ENCODE measurements at places on chromosomes 13 and 19.

- DNase-seq: no peak
Measured at GRCh38 chr19:40217934-40218890, at the start of gene TTC9B. Gene TTC9B, minus strand, starts transcription at chr19:40218384. Its CDS starts 3 bp downstream, at chr19:40218381.

DNA sequence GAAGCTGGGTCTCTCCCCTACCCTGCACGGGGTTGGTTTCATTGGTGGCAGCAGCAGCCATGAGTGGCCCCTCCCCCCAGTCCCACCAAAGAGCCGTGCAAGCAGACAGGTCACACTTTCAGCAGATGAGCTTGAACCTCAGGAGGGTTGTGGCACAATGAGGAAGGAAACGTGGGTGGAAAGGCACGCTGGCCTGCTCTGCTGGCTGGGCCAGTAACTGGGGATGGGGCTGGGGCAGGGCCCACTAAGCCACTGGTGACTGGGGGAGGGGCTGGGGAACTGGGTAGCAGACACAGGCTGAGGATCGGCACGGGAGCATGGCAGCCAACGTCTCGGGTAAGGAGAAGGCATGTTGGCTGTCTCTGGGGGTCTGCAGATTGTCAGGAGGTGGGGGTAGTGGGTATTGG lies at the start of gene P2RY11:
Gene P2RY11 (plus strand): TSS at position 289 of the 407 bp plus-strand sequence. CDS start 29 bp downstream, at position 318.
- no peak for DNase-seq

GRCh38 chr19:33236696-33237390 lies 11.2 kb upstream of the SLC7A10 start:
- no peak for DNase-seq

- DNase-seq: no peak
Measured at GRCh38 chr13:74336546-74336945, 202.3 kb upstream of the KLF12 start.

DNA sequence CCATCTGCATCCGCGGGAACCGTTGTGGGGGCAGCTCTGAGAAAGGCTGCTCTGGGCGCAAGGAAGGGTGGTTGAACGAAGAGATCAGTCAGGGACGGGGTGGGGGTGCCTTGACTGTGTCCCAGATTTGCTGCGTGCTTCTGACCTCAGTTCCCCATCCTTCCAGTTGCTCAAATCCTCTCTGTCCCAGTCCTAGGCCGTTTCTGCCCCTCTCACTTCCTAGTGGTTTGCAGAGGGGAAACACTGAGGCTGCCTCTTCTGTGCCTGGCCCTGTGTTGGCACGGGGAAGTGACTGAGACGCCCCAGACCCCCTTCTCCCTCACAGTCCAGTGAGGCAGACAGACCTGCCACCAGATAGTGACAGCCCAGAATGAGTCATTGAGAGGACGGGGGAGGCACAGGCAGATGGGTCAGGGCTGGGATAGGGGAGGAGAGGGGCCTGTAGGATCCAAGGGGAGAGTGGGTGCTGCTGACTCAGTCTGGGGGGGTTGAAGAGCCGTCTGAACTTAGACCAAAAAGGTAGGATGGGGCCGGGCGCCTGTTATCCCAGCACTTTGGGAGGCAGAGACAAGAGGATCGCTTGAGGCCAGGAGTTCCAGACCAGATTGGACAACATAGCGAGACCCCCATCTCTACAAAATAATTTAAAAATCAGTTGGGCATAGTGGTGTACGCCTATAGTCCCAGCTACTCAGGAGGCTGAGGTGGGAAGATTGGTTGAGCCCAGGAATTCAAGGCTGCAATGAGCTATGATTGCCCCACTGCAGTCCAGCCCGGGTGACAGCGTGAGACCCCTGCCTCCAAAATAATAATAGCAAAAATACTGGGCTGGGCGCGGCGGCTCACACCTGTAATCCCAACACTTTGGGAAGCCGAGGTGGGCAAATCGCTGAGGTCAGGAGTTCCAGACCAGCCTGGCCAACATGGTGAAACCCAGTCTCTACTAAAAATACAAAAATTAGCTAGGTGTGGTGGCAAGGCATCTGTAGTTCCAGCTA lies 26.5 kb downstream of the NUMBL start:
- DNase-seq: no peak

DNA sequence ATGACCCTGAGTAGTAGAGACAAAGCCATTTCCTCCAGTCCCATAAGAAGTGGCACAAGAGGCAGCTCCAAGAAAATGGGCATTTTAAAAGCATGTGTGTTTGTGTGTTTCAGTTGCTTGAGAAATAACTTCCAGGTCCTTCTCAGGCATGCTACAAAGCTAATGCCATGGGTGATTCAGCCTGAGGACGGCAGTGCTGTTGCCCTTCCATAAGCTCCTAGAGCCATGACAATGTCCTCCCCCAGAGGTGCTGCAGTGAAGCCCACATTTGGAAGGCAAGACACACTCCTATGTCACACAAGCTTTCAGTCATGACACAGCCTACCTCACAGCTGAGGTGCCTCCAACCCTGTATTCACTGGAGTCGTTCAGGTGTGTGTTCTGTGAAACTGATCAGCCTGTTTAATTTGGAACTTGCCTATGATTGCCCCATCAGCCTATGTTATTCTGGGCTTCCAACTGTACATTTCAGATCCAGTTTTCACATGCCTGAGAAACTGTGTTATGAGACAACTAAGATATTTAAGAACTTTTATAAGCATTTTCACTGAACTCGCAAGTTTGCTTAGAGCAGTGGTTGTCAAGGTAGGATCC lies 213.6 kb downstream of the FOXO1 start:
- DNase-seq: no peak

DNA sequence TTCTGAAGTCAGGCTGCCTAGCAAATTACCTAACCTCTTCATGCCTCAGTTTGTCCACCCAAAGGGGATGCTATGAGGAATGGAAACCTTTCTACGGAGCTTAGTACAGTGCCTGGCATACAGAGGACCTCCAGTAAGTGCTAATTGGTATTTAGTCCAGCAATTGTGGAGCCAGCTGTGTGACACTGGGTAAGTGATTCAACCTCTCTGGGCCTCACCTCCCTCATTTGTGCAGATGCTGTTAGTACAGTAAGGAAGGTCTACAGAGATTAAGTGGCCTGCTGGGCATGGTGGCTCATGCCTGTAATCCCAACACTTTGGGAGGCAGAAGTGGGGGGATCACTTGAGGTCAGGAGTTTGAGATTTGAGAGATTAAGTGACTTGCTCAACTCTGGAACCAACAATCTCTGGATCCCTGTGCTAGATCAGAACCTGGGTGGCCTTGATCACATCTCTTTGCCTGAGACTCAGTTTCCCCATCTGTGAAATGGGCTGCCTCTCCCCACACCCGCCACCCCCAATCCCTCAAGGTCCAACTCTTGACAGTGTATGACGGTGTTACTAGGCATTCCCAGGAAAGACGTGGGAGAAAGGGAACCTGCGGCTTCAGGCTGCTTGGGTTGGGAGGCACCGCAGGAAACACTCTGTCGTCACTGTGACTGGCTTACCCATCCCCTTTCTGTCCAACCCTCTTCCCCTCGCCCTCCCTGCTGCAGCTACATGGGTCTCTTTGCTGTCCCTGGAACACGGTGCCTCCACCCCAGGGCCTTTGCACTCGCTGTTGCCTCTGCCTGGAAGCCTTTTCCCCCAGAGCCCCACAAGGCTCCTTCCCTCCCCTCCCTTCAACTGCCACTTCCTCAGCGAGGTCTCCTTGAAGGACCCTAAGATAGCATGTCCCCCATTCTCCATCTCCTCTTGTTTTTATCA lies 18.3 kb downstream of the PRKD2 start:
- no peak for DNase-seq

DNA sequence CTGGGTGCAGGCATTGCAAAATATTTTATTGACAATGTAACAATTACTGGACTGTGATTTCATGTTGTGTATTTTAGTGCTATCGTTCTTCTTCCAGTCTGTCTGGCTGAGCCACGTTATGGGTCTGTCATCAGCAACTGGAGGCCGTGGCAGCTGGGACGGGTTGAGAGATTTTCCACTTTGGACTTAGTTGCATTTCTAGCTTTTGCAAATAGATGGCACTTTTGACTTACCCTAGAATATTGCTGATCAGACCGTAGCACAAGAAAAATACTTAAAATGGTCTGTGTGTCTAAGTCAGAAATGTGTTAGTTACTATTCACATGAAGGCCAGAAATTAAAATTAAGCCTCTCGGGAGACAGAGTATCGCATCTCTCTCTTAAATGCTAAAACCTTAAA lies 211.1 kb downstream of the TEX29 start:
- DNase-seq: no peak

DNA sequence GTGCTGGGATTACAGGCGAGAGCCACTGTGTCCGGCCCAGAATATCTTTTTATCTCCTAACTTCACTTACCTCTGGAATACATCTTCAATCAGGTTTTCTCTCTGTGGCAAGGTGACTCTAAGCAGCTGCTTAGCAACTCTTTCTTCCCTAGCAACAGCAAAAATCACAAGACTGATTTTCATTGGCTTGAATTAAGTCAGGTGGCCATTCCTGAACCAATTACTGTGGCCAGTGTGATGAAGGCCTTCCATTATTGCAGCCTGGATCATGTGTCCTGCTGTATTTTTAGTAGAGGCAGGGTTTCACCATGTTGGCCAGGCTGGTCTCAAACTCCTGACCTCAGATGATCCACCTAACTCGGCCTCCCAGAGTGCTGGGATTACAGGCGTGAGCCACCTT lies 9.0 kb upstream of the LTBP4 start:
- no peak for DNase-seq

- no peak for DNase-seq
Measured at GRCh38 chr19:48654299-48655059, 8.5 kb upstream of the CA11 start.

DNA sequence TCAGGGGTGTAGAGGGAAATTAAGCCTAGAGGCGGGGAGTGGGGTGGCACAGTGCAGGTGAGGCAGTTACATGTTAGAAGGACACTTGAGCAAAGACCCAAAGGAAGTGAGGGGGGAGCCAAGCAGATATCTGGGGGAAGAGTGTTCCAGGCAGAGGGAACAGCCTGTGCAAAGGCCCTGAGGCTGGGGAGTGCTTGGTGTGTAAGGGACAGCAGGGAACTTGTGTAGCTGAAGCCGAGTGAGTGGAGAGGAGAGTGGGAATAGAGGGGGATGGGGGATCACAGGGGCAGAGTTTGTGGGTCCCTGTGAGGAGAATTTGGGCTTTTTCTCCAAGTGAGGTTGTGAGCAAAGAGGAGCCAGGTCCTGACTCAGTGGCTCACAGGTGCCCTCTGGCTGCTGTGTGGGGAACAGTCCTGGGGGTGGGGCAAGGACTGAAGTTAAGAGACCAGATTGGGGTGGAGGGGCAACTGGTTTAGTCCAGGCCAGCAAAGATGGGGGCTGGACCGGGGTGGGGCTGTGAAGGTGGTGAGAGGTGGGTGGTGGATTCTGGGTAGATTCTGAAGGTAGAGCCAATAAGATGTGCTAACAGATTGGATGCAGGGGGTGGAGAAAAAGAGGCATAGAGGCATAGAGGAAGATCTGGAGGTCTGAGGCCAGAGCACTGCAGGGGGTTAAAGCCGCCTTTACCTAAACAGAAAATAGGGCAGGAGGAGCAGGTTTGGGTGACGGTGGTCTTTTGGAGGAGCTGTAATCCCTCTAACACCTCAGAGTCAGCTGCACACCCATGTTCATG lies 75.3 kb downstream of the CACNA1A start:
- DNase-seq: peak; percentile 11

- no peak for DNase-seq
Measured at GRCh38 chr19:12726988-12727316, 3.2 kb upstream of the TNPO2 start.

DNA sequence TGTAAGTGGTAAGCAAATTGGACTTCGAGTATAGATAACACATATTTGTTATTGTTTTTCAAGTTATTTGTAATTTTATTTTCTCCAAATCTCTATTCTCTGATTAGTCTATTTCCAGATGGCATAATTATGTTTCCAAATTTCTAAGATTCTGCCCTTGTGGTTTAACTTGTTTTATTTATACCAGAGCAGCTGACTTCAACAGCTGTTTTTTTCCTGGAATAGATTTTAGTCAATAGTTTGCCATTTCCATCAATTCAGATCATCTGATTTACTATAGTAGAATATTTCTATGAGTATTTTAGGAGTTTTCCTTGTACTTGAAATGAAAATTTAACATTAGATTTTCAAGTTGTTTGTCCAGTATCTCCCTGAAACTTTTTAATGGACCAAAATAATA lies 848.7 kb upstream of the MIR17HG start:
- DNase-seq: no peak

DNA sequence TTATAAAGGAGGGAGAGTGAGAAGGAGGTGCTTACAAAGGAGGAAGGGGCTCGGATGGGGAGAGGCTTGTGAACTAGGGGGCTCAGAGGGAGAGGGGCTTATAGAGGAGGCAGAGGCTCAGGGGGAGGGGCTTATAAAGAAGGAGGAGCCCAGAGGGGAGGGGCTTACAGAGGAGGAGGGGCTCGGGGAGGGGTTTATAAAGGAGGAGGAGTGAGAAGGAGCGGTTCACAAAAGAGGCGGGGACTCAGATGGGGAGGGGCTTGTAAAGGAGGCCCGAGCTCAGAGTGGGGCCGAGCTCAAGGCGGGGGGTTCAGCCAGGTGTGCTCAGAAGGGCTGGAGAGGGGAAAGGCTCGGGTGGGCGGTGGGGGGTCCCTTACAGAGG lies 500 bp downstream of the SMIM24 start:
- no peak for DNase-seq

DNA sequence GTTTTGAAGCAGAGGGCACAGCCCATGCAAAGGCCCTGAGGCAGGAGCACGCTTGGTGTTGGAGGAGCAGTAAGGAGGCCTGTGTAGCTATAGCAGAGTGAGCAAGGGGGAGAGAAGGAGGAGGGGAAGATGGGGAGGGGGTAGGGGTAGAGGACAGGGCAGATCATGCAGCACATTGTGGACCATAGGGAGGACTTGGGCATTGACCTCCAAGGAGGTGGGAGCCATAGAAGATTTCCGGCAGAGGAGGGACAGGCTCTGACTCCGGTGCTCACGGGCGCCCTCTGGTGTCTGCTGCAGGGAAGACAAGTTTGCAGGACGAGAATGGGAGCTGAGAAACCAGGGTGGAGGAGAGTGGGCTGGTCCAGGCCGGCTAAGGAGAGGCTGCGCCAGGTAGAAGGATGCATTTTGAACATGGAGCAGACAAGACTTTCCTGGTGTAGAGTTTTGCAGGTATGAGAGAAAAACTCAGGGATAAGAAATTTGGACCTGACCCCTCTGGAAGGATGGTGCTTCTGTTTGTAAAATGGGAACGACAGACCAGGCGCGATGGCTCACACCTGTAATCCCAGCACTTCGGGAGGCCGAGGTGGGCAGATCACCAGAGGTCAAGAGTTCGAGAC lies 13.7 kb upstream of the CREB3L3 start:
- DNase-seq: peak; percentile 79

DNA sequence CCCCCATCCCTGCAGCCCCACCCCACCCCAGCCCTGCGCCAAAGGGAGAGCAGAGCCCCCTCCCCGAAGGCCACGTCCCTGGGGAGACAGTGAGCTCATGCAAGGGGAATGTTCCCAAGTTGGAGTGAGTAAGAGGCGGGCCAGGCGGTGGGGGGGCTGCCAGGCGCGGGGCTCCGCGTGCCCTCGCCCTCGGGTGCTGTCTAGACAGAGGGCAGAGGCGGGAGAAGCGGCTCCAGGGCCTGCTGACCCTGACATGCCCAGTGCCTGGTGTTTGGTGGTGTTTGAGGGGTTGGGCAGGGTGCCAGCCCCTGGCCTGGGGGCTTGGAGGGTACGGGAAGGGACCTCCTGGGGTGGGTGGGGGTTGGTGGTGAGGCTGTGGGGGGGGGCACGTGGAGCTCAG lies 1.0 kb downstream of the FSTL3 start:
- DNase-seq: no peak

Measured in activated CD4-positive, CD25-positive, alpha-beta regulatory T cell treated with anti-CD3 and anti-CD28 coated beads, Interleukin-2, amount 50 U/mL, for 16 hours (primary cell).